M059J (cell line): ENCODE measurements at places on chromosomes 12 and 14. TPM values are rescaled to one million over a fixed set of nuclear protein-coding genes. Genes with fewer than 3 reads are reported as not detected.

Gene CLEC1A
- 0.99 and 2.7 TPM in 2 replicates for total RNA-seq

DNA sequence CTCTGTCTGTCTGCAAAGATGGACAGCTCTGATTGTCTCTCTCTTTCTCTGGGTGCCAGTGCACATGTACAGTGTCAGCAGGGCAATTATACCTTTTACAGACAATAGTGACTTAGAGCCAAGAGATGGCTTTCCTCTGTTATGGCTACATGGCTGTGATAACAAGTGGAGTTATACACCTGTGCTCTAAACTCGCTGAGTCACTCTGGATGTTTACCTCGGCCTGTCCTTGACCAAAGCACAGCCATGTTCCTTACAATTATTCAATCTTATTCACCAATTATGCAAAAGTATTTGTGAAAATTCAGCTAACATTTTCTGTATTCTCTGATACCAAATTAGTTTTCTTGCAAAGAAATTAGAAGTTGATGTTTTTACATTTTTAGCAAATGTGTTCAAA is 475.5 kb upstream of the CCDC196 start:
- no peak for DNase-seq

Gene ESYT1
- 86.5 and 117 TPM in 2 replicates for total RNA-seq

Gene RBM23
- total RNA-seq, result 104 and 140 TPM in 2 replicates

Gene OR4E1
- not detected in 2 replicates for total RNA-seq

DNA sequence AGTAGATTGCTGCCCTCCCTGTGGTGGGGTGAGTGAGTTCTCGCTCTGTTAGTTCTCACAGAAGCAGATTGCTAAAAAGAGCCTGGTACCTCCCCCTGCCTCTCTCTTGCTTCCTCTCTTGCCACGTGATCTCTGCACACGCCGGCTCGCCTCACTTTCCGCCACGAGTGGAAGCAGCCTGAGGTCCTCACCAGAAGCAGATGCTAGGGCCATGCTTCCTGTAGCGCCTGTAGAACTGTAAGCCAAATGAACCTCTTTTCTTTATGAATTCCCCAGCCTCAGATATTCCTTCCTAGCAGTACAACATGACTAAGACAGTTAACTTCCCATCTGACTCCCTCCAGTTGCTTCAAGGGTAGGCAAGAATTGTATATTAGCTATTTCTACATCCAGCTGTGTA is 76.2 kb downstream of the ETV6 start:
- no peak for DNase-seq

Gene SRRM4
- total RNA-seq, result not detected in 2 replicates
